ENCODE measurements at places on chromosomes 5 and 9. TPM values are rescaled to one million over a fixed set of nuclear protein-coding genes. Genes with fewer than 3 reads are reported as not detected.

- DNase-seq = no peak
These were observed 4.7 kb upstream of the PTGR1 start for GRCh38 chr9:111604054-111604615.

The UBE2QL1 gene
- 0.34 TPM for total RNA-seq

DNA sequence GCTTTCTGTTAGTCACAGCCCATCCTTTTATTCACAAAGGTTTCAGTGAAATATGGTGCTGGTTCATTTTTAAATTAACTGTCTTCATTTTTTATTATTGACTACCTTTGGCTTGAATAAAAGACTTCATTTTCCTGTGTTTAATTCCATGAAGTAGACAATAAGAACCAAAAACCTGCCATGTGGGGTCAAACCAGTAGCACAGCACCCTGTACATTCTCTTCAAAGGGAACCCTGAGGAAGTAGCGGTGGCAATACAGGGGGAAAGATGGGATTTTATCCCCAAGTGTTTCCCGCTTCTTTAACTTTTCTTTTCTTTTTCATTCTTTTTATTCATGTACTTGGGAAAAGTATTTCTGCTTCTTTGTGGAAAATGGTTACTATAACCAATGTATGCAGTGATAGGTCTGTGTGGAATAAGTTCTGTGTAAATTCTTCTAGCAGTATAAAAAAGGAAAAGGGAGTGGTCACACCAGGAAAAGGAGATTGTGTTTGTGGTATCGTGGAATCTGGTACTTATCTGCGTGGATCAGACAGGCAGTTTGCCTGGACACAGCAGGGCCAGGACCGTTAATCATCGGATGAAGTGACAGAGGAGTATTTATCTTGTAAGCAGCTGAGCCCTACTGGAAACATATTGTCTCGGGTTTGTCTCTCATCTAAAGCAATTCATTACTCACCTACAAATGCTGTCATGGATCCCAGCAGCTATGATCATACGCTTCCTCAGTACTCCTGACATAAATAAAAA is 94.2 kb downstream of the PPIC start:
- peak; percentile 69 for DNase-seq

The MED22 gene
- total RNA-seq = 25.2 TPM

- DNase-seq = peak; percentile 49
These were observed 40.0 kb downstream of the MARCHF6 start for GRCh38 chr5:10393491-10393890.

The CARTPT gene
- not detected for total RNA-seq

The SPATA31E1 gene
- not detected for total RNA-seq

All from astrocyte (in vitro differentiated cells and primary cell).